D341Med (cell line): ENCODE measurements at places on chromosomes 16 and 17.

- no peak for DNase-seq
Measured at GRCh38 chr17:50111673-50112655, 16.8 kb downstream of the PDK2 start.

GRCh38 chr16:57504001-57504400 lies 17.7 kb upstream of the DOK4 start:
- DNase-seq, result no peak

- DNase-seq, result no peak
Measured at GRCh38 chr16:65672960-65673359, 551.1 kb upstream of the CDH11 start.

- DNase-seq, result peak; percentile 37
Measured at GRCh38 chr16:21283521-21284289, 5.6 kb upstream of the CRYM start.

GRCh38 chr17:71636644-71637043 lies 484.2 kb upstream of the SOX9 start:
- no peak for DNase-seq

- peak; percentile 58 for DNase-seq
Measured at GRCh38 chr17:82593590-82594087, 54.6 kb downstream of the WDR45B start.

GRCh38 chr17:29363716-29364115 lies 26.4 kb upstream of the TAOK1 start:
- no peak for DNase-seq

- DNase-seq, result peak; percentile 90
Measured at GRCh38 chr16:1102921-1103635, 7.0 kb upstream of the C1QTNF8 start.

GRCh38 chr17:27578718-27579085 lies 52.3 kb upstream of the LGALS9 start:
- no peak for DNase-seq

DNA sequence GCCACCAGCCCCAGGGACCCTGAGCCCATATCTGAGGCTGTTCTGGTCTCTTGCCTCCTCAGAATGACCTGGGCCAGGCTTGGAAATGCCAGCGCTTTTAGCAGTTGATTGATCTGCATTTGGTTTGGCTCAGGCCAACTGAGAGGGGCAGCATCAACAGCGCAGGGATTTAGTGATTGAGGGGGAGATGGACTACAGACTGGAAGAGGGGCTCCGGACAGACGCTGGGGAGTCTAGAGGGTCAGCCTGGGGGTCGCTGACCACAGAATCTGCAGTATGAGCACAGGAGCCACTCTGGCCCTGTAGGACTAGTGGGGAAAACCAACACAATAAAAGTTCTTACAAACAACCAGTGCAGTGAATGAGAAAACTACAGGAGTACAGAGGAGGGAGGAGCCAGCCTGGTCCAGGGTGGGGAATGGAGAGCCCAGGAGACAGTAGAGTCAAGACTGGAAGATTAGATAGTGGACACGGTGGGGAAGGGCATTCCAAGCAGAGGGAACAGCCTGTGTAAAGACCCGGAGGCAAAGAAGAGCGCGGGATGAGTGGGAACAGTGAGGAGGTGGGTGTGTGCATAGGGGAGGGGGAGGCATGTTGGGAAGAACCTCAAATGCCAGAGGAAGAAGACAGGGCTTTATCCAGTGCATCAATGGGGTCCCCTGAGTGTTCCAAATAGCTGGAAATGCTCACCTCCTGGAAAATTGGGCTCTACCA lies 128.9 kb downstream of the MRM1 start:
- DNase-seq, result no peak

- no peak for DNase-seq
Measured at GRCh38 chr17:72661945-72662826, 430.3 kb downstream of the SLC39A11 start.
